NCI-H526 (cell line): ENCODE measurements at places on chromosomes 3 and 15.

DNA sequence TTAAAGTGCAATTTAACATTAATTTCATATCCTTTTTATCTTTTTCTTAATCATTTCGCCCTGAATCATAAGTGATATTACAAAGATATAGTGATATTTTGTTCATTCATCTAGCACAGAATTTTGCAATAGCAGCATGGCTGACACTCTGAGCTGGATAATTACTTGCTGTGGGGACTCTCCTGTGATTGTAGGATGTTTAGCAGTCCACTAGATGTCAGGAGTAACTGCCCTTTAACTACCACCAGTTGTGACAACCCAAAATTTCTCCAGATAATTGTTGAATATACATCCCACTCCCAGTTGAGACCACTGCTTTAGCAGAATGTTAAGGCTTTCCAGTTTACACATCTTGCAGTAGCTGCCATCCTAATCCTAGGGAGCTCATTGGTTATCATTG is 196.8 kb upstream of the MBNL1 start:
- no peak for DNase-seq

GRCh38 chr3:4534906-4535305 is 41.8 kb downstream of the ITPR1 start:
- DNase-seq, result no peak

GRCh38 chr15:74264081-74264501 is 28.0 kb downstream of the CCDC33 start:
- DNase-seq, result no peak

DNA sequence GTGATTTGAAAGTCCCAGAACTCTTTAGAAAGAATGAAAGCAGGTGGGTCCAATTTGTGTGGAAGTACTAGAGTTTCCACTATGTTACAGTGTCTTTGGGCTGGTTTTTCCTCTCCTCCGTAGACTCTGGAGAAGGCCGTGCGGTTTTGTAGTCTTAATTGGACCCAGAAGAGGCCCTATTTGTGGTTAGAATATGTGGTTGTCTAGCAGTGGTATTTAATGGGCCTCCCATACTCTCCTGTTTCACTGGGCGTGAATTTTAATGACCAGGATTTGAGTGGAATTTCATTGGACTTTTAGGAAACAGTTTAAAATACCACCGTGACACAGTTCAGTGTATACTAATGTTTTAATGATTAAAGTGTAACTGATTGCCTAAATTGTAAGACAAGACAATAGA is 182.3 kb downstream of the BBX start:
- DNase-seq, result no peak

GRCh38 chr15:28955160-28955992 is 69.6 kb downstream of the APBA2 start:
- DNase-seq, result no peak

DNA sequence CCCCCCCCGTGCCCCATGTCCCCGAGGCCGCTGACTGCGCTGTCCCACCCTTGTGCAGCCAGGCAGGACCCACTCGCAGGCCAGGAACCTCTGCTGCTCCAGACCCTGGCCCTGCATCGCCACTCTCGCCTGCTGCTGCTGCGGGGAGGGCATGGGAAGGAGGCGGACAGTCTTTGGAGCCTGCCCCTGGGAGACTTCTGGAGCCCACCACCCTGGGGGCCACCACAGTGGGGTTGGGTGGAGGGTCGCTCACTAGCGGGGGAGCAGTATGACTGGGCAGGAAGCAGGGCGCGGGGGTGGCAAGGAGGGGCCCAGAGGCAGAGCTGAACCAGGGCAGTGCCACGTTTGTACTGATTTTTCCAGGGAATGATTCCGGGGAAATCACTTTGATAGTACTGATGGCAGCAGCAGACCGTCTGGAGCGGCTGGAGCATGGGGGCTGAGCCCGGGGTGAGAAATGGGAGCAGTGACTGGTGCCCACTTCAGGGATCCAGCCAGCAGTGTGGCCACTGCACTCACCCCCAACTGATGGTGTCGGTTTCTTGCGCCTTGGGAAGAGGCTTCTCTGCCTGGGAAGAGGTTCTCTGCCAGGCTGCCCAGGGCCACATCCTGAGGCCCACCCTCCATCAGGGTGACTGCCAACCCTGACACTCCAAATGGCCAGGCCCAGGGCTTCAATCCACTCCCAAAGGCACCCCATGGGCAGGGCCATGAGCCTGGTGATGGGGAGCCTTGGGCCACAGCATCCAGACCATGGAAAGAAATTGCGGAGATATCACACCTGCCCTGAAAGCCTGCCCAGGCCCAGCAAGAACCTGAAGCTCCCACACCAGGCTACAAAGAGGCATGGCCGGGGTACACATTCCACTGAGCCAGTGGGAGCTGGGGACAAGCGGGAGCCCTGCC is 53.7 kb downstream of the LSAMP start:
- no peak for DNase-seq

- no peak for DNase-seq
Measured at GRCh38 chr3:41698898-41699297, 263.0 kb downstream of the ULK4 start.

- DNase-seq, result no peak
Measured at GRCh38 chr3:5116538-5116937, 5.6 kb upstream of the ARL8B start.

DNA sequence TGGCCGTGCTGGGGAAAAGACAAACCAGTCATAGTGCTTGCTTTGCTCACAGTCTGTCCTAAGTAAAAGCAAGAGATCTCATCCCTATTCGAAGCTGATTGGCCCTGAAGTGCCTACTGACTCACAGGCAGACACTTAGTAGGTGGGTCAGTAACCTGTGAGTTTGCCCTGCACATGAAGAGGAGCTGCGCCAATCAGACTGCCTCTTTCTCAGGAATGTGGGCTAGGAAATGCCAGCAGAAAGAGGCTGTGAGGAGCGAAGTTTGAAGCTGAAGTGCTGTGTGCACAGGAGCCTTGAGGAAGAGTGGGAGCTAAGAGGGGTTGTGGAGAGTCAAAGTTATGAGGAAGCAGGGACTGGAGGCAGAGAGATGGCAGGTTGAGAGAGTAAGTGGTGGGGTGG is 126.8 kb downstream of the IL20RB start:
- DNase-seq, result no peak

DNA sequence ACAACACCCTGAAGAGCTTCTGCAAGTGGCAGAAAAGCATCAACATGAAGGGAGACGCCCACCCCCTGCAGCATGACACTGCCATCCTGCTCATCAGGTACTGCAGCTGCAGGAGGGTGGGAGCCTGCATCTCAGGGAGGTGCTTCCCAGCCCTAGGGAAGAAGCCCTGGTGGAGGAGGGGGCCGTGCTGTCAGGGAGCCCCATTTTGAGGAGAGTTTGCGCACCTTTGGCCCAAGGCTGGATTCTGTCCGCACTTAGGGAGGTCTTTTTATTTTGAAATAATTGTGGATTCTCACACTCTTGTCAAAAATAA is 42.1 kb downstream of the SAXO2 start:
- no peak for DNase-seq
